ENCODE measurements at places on chromosomes 12 and 14.

- peak; percentile 62 for DNase-seq
Observed at GRCh38 chr12:21527451-21528180, 1.5 kb downstream of the SPX start.

DNA sequence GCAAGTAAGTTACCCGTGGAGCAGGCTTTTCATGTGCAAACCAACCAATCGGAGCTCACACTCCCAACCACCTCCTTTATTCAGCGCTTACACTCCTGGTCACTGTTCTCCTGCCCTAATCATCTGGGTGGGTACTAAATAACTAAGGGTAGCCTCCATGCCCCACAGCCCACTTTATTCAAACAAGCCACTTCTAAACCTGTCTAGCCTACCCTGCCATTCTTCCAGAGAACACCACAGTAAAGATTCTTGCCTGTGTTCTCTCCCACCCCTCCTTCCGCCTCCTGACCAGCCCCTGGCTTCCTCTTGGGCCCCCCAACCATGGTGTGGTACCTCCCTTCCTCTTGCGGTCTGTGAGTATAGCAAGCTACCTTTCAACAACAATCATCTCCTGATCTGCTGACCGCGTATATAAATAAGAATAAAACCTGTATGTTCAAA lies 581.9 kb downstream of the VRK1 start:
- no peak for DNase-seq

DNA sequence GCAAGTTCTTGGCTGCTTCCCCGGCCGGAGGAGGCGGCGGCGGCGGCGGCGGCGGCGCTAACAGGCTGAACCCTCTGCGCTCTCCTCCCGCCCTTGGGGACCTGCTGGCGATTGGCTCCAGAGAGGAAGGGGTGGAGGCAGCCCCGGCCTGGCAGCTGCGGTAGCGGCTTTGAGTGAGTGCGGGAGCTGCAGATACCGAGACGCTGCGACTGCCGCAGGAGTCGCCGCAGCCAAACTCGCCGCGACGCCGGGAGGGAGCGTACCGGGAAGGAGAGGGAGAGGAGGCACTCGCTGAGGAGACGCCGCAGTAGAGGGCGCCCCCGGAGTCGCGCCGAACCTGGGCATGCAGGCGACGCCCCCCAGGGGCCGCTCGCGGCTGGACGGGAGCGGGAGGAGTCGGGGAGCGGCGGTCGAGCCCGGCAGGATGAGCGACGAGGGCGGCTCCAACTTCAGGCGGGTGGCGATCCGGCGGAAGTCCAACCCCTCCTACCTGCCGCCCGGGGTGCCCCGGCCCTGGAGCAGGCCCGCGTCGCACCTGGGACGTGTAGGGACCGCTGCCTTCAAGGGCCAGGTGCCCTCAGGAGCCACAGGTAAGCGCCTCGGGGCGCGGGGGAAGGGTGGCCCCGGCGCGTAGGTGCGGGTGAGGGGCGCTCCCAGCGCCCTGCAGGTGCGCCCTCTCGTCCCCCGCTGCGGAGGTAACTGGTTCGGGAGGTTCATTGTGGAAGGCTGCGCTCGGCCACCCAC lies at the start of gene FGD4:
Gene FGD4 (plus strand): TSS at position 189 of the 744 bp plus-strand sequence.
- DNase-seq, result peak; percentile 93

DNA sequence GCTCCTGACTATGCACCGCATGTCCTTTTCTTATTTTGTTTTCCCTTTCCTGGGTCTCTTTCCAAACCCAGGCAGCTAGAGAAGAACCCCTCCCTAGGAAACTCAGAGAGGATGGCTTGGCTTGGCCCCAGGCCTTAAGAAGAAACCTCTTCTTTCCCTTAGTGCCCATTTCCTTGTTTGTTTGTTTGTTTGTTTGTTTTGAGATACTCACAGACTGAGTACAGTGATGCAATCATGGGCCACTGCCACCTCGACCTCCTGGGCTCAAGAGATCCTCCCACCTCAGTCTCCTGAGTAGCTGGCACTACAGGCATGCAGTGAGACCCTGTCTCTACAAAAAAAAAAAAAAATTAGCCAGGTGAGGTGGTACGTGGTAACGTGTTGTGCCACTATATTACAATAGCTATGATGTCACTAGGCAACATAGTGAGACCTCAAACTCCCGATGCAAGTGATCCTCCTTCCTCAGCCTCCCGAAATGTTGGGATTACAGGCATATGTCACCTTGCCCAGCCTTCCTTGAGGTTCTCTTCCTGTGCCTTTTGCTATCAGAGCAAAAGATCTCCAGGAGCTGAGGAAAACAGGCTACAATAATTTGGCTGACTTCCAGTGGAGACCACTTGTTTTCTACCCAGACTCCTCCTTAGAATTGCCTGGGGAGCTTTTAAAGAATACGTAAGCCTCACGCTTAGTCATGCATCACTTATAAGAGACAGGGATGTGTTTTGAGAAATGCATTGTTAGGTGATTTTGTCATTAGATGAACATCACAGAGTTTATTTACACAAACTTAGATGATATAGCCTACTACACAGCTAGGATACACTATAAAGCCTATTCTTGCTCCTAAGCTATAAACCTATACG lies 34.5 kb upstream of the LGALS3 start:
- no peak for DNase-seq

- no peak for DNase-seq
Observed at GRCh38 chr12:105319691-105320209, 10.7 kb upstream of the C12orf75 start.

DNA sequence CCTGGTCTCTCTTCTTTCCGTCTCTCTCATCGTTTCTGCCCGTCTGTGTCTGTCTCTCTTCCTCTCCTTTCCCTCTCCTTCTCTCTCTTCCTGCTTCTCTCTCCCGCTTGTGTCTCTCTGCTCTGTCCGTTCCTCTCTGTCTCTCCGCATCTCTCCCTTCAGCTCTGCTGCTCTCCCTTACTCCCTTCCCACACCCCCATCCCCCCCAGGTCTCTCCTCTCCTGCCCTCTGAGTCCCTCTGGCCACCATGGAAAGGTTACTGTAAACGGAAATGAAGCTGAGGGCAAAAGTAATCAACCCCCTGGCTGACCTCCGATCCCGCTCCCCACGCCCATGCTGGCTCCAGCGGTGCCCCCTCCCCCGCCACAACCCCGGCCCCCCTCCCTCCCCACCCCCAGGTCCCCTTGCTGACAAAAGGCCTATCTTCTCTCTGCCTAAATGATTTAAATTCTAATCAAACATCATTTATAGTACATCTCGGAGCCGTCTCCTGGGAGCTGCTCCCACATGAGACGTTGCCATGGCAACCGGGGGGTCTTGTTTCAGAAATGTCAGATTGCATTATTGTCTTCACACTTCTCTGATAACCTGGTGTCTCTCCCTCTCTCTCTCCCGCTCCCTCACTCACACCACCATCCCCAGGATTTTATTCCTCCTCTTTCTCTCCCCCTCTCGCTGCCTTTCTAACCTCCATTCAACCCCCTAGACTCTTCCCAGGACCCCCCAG lies 203.8 kb downstream of the RBM19 start:
- DNase-seq, result no peak

DNA sequence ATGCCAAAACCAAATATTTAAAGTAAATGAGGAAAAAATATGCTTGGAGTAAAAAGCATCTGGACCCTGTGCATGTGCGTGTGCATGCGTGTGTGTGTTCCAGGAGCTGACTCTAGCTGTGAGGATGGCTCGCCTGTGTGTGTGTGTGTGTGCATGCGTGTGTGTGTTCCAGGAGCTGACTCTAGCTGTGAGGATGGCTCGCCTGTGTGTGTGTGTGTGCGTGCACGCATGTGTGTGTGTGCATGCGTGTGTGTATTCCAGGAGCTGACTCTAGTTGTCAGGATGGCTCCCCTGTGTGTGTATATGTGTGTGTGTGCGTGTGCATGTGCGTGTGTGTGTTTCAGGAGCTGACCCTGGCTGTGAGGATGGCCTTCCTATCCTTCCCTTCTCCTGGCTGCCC lies 357.7 kb downstream of the CACNA1C start:
- DNase-seq, result no peak
